ENCODE measurements at places on chromosomes 12 and 14.

DNA sequence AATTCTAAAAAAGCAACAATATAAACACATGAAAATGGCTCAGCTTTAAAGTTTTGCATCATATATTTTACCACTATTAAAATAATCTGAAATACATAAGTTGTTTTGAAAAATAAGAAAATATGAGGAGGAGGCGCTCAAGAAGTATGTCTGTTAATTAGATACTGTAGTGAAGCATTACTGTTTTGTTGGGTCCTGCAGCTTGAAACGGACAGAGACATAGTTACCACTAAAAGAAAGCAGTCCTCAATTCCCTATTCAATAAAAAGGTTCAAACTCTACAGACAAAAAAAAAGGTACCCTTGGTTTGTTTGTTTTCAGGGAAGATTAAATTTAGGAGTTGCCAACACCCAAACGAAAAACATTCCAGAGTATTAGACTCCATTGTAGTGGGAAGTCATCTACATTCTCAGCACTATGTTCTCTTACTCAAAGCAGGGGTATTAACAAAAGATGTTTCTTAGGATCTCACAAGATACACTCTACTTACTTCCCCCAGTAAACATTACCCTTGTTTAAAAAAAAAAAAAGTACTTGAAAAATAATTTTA is 3.0 kb downstream of the PAWR start:
- DNase-seq: no peak

GRCh38 chr12:79634957-79635471 is 55.8 kb downstream of the PAWR start:
- DNase-seq: no peak

DNA sequence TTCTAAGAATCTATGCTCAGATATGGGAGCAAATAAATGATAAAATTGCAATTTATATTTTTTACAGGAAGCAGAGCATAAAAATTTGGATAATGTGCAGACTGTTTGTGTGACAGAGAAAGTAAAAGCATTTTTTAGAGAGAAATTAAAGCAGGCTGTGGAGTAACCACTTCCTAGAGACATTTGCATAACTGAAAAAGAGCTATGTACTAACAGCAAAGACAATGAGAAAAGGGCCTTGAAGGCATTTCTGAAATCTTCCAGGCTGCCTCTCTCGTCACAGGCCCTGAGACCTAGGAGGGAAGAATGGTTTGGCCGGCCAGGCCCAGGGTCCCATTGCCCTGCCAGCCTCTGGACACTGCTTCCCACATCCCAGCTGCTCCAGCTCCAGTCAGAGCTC is 247.2 kb downstream of the ALX1 start:
- no peak for DNase-seq

GRCh38 chr12:1929241-1929984 is 11.0 kb upstream of the CACNA2D4 start:
- DNase-seq: no peak

GRCh38 chr12:45907955-45908354 is 82.4 kb downstream of the SCAF11 start:
- no peak for DNase-seq

GRCh38 chr14:104350463-104351185 is 212.2 kb downstream of the KIF26A start:
- DNase-seq: no peak

DNA sequence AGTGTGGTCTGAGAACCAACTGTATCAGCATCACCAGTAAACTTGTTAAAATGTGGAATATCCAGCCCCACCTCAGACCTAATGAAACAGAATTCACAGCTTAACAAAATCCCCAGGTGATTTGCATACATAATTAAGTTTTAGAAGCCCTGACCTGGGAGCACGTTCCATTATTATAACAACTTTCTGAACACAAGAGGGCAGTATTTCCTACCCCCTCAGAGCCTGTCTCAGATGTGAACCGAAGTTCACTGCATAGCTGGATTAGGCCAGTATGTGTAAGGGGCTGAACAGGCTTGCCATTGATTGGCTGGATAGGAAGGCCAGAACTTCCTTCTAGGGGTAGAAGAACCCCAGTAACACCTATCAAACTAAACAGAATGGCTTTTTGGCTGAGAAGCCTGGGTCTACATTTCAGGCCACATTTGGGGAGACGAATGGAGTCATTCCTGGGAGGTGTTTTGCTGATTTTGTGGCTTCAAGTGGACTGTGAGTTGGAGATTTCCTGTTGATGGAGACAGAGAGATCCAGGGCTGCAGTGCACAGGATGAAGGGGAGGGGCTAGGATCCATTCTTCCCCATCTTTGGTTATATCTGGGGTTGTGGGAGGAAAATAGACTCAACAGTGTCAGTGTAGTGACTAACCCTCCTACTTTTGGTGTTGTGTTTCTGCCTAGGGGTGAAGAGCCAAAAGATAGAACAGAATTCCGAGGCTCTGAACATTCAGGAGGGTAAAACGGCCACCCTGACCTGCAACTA is 94.7 kb upstream of the OR4E1 start:
- no peak for DNase-seq

All from NK-92 treated with Interleukin-12 subunit alpha and Interleukin-12 subunit beta, amount 100 ng/mL, for 24 hours (cell line).